Kidney capillary endothelial cell (primary cell): ENCODE measurements at places on chromosomes 16 and 17.

DNA sequence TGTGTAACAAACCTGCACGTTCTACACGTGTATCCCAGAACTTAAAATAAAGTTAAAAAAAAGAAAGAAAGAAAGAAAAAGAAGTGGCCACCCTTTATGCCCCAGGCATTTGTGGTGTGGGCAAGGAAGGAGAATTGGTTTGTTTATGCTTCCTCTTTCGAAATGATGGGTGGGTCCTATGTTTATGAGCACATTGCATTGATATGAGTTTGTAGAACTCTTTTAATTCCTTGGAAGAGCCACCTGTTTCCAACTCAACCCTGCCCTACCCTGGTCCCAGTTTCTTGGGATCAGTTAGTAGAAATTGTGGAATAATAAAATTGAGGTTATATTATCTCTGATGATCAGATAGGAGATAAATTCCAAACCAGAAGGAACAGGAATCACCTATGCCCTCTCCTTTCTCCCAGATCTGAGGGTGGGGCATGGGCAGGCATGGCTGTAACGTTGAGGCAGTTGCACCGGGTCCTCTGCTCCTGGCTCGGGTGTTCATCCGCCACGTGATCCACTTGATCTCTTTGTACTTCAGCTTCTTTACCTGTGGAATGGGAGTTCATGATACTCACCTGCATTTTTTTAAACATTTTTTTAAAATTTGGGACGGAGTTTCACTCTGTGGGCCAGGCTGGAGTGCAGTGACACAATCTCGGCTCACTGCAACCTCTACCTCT is 15.9 kb downstream of the CHAD start:
- DNase-seq: no peak

- DNase-seq: no peak
Observed at GRCh38 chr16:89565506-89566372, 5.3 kb downstream of the RPL13 start.

DNA sequence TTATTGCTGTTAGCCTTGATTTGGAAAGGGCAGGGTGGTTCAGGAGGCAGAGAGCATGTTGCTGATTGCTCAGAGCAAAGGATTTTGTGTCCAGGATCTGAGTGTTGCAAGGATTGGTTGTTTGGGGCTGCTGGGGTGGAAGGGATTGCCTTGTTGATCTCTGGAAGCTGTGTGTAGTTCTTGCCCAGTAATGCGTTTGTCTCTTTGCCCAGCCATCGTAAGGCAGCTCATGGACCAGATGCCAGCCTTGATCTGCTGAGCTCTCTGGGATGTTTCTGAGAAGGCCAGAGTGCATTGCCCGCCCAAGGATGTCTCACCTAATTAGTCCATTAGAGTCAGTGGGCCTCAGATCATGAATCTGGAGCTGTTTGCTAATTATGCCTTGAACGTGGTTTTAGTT is 33.6 kb downstream of the NKD1 start:
- DNase-seq: no peak

- DNase-seq: no peak
Observed at GRCh38 chr16:50505714-50506542, 42.3 kb upstream of the NKD1 start.

- DNase-seq: no peak
Observed at GRCh38 chr17:19570544-19571062, 36.9 kb downstream of the SLC47A1 start.

DNA sequence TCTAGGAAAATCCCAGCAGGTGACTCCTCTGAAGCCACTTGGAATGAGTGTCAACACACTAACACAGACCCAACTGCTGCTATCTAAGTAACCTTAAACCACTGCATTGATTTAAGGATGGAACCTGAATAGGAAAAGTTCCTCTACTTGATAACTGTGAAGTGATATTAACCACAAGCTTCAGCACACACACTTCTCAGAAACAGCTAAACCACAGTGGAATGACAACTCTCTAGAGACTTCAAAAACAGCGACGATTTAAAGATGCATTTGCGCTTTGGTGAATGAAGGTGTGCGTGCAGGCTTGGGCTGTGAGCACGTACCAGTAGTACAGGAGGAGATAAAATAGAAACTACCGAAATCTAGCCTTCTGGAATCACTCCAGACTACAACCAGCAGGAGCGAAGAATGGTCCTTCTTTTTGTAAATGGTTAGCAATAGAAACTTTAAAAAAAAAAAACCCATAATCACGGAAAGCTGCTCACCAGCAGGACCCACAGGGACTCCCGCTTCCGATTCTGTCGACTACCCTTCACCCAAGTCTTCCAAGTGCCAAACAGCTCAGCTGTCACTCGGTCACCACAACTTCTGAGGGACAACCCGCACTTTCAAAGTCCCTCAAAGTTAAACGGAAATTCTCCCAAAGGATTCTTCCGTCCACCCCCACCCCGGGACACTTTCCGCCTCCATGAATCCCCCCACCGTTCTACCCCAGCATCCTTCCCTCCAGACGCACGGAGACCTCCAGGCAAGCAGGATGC is 137.7 kb upstream of the CORO6 start:
- no peak for DNase-seq

GRCh38 chr16:83400234-83400633 is 407.5 kb upstream of the HSBP1 start:
- no peak for DNase-seq
